ENCODE measurements at places on chromosomes 2 and 18.
A peak's percentile ranks its signal among the peaks of the same experiment; 100 is the strongest.

GRCh38 chr2:169768262-169768995 lies 30.2 kb upstream of the SSB start:
- DNase-seq, result no peak

- no peak for DNase-seq
Observed at GRCh38 chr2:240600451-240600961, 14.0 kb downstream of the CAPN10 start.

DNA sequence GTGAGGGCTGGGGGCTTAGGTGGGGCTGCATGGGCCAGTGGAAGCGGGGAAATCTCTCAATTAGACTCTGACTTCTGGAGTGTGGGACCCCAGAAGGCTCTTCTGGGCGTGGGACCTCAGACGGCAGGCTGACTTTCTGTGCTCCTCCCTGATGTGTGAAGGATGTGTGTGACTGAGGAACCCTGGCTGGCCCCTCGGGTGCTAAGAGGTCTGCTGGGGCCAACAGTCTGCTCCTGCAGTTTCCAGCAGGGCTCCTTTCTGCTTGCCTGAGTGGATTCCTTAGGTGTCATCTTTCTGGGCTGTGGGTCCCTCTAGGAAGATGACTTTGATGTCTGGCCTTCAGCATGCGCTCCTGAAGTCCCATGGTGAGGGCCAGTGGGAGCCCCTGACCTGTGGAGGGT lies 167.5 kb downstream of the DYSF start:
- DNase-seq, result no peak

DNA sequence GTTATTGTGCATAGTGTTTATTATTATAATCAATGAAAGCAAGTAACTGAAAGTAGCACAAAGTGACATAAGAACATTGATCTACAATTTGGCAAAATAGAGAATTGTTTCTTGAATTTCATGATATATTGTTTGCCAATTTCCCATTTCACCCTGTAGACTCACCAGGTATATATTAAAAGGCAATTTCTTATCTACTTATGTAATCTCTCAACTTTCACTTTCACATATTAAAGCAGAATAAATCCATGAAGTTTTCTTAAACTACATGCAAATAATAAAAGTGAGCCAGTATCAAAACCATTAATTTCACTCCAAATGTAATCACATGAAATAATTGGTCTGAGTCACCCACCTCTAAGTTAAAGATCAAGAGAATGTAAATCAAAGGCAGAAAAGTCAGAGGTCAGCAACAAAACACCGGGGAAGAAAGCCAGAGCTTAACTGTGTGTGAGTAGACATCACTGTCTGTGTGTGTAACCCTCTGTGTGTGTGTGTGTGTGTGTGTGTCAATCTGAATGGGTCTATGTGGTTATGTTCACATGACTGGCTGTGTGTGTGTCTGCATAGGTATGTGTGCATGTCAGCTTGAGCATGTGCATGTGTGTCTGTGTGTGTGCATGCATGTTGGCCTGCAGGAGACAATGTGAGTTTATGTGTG lies 44.1 kb downstream of the ZNF385B start:
- no peak for DNase-seq

- peak; percentile 8 for DNase-seq
Observed at GRCh38 chr18:463827-464541, 36.5 kb downstream of the COLEC12 start.

DNA sequence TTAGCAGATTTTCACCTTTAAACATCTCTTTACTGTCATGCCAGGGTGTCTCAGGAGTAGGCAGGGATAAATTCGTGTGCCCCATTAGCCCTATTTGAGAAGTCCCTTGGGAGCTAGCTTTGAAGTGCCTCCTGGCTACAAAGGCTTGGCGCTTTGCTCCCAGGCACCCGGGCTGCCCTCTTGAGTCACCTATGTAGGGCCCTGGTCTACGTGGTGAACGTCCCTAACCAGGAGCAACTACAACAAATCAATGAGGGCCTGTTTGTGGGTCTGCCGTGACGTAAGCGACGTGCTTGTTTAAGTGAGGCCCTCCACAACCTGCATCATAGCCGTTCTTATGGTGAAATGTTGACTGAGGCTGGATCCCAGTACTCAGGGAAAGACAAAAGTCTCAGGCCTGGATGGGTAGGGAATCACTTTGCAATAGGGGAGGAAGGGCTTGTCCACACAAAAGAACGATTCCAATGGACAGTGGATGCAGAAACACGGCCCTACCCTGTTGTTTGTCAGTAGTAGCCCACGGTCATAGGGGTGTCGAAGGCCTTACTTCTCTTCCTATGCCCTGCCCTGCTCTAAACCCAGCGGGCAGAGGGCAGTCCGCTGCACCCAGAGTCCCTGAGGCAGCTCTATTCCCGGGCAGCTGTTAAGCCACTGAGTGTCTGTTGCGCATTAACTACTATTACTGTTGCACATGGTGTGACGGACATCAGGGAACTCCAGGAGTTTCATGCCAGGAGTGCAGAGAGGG lies 93.9 kb downstream of the INHBB start:
- DNase-seq, result no peak

DNA sequence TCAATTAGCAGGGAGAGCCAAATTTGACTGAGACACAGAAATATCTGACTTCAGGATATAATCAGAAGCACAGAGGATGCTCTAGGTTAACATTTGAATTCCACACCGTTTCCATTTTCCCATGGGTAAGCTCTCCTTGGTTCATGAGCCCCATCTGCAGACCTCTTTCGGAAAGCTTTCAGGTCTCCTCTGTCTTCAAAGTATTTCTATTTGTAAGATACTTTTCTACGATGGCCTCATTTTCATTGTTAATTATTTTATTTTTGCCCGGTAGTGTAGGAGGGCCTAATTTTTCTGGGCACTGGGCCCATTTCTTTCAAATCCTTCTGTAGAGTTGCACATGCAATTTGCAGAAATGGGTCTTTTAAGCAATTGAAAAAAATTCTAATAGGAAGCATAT lies 53.8 kb downstream of the LRPPRC start:
- no peak for DNase-seq

- peak; percentile 31 for DNase-seq
Observed at GRCh38 chr2:105545730-105546627, 147.1 kb upstream of the FHL2 start.

- no peak for DNase-seq
Observed at GRCh38 chr2:150374492-150374891, 113.0 kb downstream of the RND3 start.

DNA sequence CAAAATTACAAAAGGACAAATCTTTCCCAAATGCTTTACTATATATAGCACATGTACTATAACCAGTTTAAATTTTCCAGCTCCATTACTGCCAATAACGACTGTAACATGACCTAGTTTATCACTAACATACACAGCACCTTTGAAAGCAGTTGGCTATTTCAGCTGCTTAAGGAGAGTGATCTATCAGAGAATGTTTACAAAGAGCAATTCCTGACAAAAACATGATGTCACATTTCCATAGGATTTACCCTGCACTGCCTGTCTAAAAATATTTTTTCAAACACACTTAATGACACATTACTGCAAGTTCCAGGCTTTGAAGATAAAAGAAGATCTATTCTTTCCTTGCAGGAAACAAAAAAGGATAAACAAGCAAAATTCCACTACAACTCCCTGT lies 40.6 kb downstream of the ZNF516 start:
- DNase-seq, result no peak

DNA sequence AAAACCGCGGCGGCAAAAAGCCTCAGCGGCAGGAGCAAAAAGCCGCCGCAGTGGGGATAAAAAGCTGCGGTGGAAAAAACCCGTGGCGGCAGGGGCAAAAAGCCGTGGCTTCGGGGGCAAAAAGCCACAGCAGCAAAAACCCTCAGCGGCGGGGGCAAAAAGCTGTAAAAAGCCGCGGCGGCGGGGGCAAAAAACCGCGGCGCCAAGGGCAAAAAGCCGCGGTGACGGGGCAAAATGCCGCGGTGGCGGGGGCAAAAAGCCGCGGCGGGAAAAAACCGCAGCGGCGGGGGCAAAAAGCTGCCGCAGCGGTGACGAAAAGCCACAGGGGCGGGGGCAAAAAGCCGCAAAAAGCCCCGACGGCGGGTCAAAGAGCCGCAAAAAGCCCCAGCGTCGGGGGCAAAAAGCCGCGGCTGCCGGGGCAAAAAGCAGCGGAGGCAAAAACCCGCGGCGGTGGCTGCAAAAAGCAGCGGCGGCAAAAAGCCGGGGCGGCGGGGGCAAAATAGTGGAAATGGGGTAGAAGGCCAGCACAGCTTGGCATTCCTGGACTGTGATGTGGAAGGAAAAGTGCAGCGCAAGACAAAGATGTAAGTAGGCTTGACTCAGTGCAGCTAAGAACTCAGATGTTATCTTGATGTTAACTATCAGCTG lies 151.8 kb downstream of the ANKRD30BL start:
- peak; percentile 2 for DNase-seq

DNA sequence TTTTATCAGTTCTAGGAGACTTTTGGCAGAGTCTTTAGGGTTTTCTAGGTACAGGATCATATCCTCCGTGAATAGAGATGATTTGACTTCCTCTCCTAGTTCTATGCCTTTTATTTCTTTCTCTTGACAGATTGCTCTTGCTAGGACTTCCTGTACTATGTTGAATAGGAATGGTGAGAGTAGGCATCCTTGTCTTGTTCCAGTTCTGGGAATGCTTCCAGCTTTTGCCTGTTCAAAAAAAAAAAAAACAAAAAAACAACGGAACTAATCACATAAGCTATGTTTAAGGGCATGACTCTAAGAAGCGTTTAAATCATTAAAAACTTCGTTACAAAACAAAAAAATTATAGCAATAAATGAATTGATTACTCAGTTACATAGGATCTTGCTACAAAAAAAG lies 145.7 kb downstream of the NUP35 start:
- no peak for DNase-seq

GRCh38 chr2:88442473-88442872 lies 10.0 kb downstream of the FOXI3 start:
- DNase-seq, result no peak

DNA sequence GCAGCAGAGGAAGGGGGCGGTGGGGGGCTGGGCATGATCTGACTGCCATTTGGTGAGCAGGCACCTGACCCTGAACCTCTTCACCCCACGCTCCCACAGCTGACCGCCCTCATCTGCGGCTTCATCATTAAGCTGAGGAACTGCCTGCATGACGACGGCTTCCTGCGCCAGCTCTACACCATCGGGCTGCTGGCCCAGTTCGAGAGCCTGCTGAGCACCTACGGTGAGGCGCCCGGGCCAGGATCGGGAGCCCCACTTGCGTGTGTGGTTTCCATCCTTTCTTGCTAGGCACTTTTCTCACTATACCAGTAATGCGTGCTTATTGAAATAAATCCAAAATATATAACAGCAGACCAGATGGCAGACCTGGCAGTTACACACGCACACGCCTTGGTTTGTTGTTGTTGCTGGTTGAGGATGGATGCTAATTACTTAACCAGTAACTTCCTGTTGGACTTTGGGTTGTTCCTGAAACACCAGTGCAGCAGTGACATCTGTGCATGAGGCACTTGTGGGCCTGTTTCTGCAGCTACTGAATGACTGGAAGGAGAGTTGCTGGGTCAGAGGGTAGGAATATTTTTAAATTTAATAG lies 43.7 kb downstream of the COA5 start:
- DNase-seq, result no peak

GRCh38 chr18:40338284-40338683 lies 1616.8 kb upstream of the PIK3C3 start:
- no peak for DNase-seq

- no peak for DNase-seq
Observed at GRCh38 chr18:3594760-3595368, 144.9 kb downstream of the TGIF1 start.

DNA sequence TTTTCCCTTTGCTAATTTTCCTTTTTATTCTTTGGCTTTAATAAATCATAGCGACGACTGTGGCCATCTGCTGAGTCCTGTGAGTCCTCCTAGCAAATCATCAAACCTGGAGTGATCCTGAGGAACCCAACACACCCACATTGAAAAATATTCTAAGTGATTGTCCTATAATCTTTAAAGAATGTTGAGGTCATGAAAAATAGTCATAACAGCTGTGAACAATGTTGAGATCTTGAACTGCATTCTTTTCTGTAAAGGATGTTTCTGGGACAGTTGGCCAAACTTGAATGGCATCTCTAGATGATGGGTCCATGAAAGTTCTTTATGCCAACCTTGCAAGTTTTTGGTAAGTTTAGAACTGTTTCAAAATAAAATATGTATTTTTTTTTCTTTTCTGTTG lies 53.2 kb upstream of the ADAM23 start:
- no peak for DNase-seq

DNA sequence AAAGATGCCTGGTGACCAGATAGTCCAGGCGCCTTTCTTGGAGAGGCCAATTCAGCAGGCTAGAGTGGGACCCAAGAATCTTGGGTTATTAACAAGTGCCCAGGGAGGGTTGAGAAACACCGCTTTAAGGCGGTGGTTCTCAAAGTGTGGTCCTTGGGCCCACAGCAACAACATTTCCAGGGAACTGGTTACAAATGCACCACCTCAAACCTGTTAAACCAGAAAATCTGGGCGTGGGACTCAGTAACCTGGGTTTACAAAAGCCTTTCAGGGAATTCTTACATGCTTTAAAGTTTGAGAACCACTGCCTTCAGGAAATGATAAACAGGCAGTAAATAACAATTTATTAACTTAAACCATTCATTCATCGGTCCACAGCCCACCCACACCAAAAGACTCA lies 92.5 kb downstream of the SP3 start:
- no peak for DNase-seq

DNA sequence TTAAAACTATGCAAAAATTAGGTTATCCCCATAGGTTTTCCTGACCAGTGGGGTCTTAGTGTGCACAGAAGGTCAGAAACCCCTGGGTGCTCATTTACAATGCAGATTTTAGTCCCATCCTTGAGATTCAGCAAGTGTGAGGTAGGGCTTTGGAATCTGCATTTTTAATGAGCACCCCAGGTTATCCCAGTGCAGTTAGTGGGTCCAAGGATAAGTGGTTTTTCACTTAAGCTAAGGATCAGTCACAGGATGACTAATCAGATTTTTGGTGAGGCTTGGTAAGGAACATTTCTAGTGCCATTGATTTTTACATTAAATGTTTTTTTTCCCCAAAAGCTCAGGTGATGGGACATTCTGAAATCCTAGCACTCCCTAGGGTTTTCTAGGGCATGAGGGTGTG lies 50.7 kb upstream of the MGAT5 start:
- no peak for DNase-seq

GRCh38 chr2:146244131-146244530 lies 1600.7 kb upstream of the ACVR2A start:
- no peak for DNase-seq

GRCh38 chr2:207711750-207712530 lies 500 bp downstream of the CCNYL1 start:
- peak; percentile 51 for DNase-seq

DNA sequence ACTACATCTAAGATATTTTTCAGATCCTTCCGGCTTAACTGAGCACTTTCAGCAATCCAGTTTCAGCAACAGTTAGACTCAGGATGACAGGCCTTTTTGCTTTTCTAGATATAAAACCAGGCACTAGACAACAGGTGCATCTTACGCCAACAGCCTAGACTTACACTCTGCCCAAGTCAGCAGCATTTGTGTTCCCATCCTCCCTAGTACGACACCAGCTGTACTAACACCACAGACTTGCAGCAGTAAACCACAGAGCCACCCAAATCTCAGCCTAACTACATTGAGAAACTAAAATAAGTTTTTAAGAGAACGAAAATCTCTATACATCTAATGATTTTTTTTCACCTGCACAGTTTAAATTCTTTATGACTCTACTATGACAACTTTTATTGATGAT lies 89.9 kb upstream of the DNMT3A start:
- DNase-seq, result no peak

- DNase-seq, result no peak
Observed at GRCh38 chr2:45857275-45857609, 205.8 kb downstream of the PRKCE start.

GRCh38 chr2:54880428-54880827 lies 157.0 kb downstream of the EML6 start:
- DNase-seq, result no peak

Measured in T1000 (cell line).